NCI-H82 (cell line): ENCODE measurements at places on chromosomes 5 and 9.
A peak's percentile ranks its signal among the peaks of the same experiment; 100 is the strongest.

- DNase-seq = peak; percentile 15
Observed at GRCh38 chr9:133826289-133827085, 88.3 kb upstream of the SARDH start.

DNA sequence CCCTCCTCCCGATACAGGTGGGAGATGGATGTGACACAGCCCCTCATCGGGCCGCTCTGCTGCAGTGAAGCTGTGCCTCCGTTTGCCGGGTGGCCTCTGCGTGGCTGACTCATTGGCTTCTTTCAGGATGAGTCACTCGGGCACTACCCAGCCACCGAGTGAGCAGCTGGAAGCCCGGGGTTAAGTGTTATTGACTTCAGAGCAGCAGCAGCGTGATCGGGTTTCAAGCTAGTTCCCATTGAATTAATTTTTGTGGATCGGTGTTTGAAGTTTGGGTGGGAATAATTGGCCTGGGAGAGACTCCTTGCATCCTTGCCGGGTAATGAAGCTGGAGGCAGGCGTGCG lies 266.4 kb upstream of the IRX4 start:
- DNase-seq = no peak

GRCh38 chr9:107214381-107214780 lies 68.7 kb upstream of the RAD23B start:
- no peak for DNase-seq

- DNase-seq = no peak
Observed at GRCh38 chr9:68832861-68833518, 128.0 kb downstream of the PIP5K1B start.

DNA sequence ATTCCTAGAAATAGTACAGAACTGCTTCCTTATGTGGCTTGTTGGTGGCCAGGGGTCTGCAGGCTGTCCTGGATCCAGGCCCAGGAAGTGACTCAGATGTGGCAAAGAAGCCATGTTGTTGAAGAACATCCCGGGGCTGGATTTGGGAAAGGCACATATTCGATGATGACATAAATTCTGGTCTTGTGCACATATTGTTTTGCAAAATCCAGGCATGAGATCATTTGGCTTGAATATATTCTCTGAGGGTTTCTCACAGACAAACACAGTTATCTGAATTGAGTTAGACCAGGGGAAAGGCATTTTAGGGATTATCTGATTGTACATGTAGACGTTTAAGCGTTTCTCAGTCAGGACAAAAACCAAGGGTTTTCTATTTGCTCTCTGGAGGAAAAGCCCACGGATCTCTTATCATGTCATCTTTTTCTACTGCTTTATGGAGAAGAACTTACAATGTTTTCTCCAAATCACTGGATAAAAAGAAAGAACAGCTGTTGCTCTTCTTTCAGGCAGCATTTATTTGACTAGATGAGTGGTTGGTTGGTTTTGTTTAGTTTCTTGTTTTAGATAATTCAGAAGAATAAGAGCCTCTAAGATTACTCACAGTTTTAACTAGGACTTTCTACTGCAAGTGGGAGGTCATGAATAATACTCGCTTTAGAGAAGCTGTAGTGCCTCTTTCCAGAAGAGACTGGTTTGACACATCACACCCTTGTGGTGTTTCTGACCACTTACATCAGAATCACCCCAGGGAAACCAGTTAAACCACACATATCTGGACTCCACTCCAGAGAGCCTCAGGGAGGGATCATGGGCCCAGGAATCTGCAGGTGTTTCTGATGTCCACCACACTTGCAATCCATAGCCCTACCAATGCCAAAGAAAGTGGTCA lies 29.5 kb upstream of the LHFPL2 start:
- DNase-seq = no peak

DNA sequence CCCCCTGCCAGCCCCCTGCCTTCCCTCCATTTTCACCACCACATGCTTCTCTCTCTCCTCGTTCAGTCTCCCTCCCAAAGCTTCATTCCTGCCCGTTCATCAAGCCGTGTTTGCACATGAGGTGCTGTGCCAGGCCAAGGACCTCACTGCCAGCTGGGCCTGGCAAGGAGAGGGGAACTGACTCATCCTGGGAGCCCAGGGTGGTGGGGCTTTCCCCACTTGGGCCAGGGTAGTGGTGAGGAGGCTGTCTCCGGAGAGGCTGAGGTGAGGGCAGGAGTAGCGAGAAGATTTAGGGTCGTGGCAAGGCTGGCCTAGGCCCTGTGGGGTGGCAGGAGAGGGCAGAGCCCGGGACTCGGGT lies 30.4 kb upstream of the NOTCH1 start:
- no peak for DNase-seq

DNA sequence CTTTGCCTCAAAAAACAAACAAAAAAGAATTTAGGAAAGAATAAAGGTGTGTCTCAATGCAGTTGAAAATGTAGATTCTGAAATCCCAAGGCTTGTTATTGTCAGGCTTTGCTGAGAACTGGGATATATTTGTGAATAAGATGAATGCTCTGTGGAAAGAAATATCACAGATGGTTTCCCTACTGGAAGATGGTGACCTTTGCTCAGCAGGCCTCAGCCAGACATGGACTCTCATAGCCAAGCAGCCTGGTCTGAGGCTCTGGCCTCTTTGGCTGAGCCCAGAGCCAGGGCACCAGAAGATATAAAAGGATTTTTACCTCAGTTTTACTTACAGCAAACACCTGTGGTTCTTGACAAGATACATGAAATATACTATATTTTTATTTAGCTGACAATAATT lies 37.1 kb downstream of the AGXT2 start:
- DNase-seq = no peak

DNA sequence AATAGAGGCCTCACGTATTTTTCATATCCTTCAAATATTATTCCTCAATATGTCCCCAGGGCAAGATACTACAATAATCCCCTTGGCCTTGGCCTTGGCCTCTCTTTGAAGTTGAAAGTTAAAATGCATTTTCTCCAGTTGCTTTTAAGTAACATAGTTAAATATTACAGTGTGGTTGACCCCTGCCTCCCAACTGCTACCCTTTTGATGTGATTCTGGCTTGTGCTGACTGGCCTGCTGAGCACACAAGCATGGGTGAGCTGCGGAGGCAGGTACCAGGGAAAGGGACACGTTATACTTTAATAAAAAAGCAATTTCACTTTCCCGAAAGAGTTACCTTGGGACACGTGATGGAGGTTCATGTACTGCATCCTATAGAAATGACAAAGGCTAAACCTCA lies 17.9 kb upstream of the TMEM252 start:
- no peak for DNase-seq

DNA sequence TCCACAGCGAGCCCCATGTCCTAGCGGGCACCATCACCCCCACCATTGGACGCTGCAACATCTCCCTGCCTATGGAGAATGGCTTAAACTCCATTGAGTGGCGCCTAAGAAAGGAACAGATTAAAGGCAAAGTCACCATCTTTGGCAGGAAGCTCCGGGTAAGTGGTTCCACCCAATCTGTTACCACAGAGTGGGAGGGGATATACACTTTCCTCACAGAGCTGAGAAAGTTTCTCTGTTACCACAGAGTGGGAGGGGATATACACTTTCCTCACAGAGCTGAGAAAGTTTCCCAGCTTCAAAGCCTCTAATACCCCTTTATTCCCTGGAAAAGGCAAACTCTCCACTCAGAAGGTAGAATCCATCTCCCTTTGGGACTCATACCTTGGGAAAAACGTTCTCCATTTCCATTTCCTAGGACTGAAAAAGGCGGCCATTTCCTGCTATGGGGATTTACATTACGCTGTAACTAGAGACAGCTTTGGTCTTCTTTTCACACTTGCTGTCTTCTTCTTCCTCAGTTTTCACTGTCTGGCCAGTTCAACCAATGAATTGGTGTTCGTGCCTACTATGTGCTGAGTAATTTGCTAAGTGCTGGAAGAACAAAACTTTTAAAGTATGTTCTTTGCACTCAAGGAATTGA lies 63.4 kb upstream of the WWC1 start:
- DNase-seq = no peak

GRCh38 chr5:52457810-52458209 lies 329.9 kb upstream of the ITGA1 start:
- peak; percentile 41 for DNase-seq

- no peak for DNase-seq
Observed at GRCh38 chr5:107389775-107390148, 281.0 kb downstream of the EFNA5 start.

DNA sequence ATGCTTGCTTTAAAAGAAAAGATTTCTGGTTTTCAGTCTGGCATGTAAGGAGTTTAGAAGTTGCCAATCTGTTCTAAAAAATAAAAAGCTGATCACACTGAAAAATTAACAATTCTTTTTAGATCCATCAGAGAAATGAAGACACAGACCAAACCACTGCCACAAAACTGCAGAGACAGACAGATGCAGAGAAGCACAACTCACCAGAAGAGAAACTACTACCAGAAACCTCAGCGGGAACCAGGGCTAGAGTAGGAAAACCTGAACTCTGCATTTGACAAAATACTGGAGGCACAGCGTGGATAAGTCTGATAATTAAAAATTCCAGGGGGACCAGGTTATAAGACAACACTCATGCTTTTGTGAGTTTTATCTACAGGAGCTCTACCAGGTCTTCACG lies 28.8 kb downstream of the FBXL17 start:
- DNase-seq = no peak

- peak; percentile 60 for DNase-seq
Observed at GRCh38 chr5:160280384-160281095, 31.8 kb downstream of the CCNJL start.

- no peak for DNase-seq
Observed at GRCh38 chr9:93951655-93952118, 3.5 kb downstream of the BARX1 start.

GRCh38 chr5:6791031-6791430 lies 77.8 kb downstream of the TENT4A start:
- DNase-seq = no peak

GRCh38 chr5:59496524-59497134 lies 396.9 kb downstream of the PDE4D start:
- DNase-seq = peak; percentile 2

DNA sequence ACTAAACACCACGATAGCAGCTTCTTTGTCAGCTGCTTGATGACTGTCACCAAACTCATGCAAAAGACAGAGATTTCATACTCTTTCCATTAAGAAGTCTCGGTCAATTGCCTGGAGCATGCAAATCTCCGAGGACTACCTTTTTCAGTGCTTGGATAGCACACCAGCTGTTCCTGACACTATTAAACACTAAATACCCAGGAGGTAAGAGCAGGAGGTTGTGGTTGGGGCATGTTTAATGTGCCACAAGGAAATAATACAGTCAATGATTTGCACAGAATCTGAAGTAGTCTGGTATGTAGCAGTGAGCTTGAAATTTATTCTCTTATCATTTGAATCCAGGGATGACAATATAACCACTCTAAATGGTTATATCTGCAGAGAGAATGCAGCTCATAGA lies 996.2 kb downstream of the CDH12 start:
- DNase-seq = peak; percentile 1

DNA sequence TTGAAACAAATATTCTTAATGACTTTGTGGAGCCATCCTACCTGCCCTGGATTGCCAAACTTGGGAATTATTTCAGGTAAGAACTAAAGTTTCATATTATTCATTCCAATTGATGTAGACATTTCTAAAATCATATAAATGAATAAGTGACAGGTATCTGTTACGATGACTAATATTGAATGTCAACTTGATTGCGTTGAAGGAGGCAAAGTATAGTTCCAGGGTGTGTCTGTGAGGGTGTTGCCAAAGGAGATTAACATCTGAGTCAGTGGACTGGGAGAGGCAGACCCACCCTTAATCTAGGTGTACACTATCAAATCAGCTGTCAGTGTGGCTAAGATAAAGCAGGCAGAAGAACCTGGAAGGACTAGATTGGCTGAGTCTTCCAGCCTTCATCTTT lies 1688.4 kb upstream of the CDH9 start:
- DNase-seq = no peak

DNA sequence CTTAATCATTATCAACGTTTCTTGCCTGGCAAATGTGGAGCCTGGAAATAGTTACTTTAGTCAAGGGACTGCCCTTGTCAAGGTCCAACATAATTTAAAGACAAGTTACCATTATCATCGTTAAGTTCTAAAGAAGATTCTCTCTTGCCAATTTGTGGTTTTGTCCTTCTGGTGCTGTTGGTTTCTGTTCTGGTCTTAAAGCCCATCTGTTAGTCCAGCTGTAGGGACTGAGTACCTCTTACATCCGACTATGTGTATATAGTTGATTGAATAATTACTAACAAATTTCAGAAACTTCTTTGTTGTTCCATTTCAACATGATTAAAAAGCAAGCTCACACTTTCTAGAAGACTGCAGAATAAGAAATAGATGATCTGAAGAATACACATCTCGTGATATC lies 1854.9 kb downstream of the MAT2B start:
- DNase-seq = peak; percentile 62

DNA sequence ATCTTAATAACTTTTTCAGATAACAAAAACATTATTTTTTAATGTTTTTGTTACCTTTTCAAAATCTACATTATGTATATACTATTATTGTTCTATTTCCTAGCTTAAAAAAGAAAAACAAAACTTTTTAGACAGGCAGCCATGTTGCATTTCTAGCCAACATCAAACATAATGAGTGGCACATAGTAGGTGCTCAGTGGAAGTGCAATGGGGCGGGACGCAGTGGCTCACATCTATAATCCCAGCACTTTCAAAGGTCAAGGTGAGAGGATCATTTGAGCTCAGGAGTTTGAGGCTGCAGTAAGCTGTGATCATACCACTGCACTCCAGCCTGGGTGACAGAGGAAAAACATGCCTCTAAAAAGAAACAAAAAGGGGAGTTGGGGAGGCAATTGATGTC lies 68.4 kb downstream of the MED27 start:
- no peak for DNase-seq

GRCh38 chr5:24492229-24492628 lies 152.5 kb downstream of the CDH10 start:
- no peak for DNase-seq

GRCh38 chr9:10059044-10059443 lies 553.8 kb downstream of the PTPRD start:
- DNase-seq = peak; percentile 50

- no peak for DNase-seq
Observed at GRCh38 chr9:133777871-133778270, 39.7 kb upstream of the SARDH start.

DNA sequence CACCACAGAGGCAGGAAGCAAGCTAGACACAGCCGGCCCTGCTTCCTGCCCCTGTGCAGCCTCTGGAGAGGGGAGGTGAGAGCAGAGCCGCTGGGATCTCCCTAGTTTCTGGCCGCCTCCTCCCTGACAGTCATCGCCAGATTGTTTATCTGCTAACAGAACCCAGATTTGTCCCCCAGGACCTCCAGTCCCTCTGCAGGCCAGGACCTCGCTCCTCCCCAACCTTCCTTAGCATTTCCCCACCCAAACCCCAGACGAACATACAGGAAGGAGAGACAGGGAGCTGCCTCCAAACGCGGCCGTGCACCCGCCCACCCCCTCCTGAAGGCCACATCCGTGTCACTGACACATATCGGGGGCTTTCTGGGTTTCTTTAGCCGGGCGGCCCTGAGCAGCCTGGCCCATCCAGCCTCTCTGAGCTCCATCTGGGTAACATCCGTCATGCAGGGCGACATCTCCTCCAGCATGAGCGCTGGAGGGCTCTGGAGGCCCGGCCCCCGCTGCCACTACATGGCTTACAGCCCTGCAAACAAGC lies 47.5 kb downstream of the DBH start:
- DNase-seq = peak; percentile 36

GRCh38 chr5:169789417-169789940 lies 152.4 kb downstream of the DOCK2 start:
- no peak for DNase-seq

- no peak for DNase-seq
Observed at GRCh38 chr5:179272326-179273072, 72.8 kb downstream of the ADAMTS2 start.

- peak; percentile 6 for DNase-seq
Observed at GRCh38 chr5:107472620-107473064, 198.1 kb downstream of the EFNA5 start.
